Pons (tissue), 1 donor: ENCODE measurements at places on chromosomes 3 and 15.

DNA sequence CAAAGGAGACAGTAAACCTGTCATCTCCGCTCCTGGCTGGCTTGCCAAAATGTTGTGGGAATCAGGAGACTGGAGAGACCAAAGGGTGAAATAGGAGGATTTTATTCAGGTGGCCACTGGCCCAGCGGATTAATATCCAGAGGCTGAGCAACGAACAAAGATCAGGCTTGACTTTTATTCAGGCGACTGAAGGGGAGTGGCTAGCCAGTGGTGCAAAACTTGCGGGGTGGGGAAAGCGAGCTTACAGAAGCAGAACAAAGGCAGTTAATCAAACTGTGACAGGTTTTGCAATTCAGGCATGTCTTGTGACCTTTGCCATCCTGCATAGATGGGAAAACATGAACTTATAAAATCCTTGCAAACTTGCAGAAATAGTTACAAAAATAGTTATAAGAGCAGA, 19.8 kb upstream of the ACAD9 start:
- no peak for DNase-seq

DNA sequence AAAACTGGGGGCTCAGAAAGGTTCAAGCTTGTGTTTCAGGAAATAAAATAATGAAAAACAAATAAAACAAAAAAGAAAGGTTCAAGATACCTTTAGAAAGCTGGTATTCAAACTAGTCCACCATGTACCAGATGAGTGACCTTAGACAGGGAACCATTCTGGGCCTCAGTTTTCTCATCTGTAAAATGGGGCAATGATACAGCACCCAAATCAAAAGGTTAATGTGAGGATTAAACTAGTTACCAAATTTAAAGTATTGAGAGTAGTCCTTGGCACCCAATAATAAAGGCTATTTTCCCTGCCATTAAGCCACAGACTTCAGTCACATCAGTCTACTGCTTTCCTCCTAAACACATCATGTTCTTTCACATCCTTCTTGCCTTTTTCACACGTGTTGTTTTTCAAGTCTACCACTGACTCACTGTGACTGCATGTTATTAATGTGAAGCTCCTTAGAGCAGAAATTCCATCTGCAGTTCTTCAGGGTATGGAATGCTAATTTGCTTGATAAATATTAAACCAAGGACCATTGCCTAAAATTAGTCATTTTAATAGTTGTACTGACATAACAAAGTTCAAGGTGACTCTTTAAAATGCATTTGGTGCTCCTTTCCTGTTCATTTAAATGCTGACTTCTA, 19.9 kb downstream of the TAMM41 start:
- DNase-seq = no peak

GRCh38 chr3:108293858-108294257, 2.5 kb upstream of the HHLA2 start:
- DNase-seq = no peak

DNA sequence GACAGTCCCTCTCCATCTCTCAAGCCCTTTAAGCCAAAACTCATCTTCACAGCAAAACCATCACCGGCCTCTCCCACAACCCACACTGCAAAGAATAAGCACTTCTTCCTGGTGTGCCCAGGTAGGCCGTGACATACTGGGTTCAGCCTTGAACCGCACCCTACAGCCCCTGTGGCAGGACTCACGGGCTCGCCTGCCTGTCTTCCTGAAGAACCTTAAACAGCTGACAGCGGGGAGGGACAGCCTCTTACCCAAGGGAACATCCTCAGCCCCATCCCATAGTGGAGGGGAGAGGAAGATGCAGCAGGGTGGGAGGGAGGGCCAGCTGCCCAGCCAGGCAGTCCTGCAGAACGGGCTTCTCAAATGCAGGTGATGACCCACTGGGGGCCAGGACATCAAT, 40.2 kb downstream of the TBC1D2B start:
- DNase-seq = no peak
